ENCODE measurements at places on chromosomes 12 and 14.

DNA sequence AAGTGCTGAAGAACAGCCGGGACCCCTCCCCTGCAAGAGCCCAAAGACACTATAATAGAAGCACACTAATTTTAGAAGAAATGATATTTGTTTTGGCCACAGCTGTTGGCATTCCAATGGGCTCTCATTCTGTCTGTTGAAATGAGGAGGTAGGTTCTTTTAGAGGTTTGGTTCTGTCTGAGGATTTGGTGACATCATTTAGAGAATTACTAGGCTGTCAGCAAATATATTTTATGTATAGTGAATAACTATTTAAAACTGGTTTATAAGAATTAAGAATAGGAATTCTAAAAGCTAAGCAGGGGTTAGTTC lies 200.7 kb upstream of the SLC38A2 start:
- no peak for DNase-seq

GRCh38 chr12:3280967-3281366 lies 203.8 kb downstream of the TSPAN9 start:
- no peak for DNase-seq

DNA sequence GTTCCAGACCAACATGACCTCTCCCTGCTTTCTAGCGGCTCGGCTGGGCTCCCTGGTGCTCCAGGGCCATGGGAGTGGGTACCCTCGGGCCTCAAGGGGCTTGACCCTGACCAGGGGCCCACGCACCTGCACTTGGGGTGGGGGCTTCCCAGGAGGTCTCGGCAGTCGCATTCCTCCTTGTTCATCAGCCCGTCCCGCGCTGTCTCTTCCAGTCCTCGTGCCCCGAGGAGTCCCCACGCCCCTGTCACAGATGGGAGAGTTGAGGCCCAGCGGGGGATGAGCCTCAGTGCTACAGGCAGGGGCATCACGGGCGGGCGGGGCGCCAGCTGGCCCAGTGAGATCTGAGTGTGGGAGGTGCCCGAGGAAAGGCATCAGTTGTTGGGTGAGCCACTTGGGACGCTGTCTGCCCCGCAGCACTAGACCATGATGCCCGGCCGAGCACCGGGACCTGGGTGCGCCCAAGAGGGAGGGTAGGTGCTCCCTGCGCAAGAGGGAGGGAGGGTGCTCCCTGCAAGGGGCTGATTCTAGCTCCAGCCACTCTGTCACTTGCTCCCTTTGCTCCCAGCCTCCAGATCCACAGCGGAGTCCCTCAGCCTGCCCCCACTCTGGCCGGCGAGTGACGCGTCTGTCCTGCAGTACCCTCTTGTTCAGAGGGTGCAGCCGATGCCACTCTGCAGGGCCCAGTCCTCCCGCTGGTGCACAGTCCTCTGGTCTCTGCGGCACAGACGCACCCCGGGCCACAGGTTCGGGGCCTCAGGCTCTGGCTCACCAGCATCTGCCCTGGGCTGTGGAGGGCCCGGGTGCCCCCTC lies 23.8 kb downstream of the MMP17 start:
- no peak for DNase-seq

GRCh38 chr12:52390739-52391617 lies 5.5 kb upstream of the KRT84 start:
- DNase-seq: no peak

DNA sequence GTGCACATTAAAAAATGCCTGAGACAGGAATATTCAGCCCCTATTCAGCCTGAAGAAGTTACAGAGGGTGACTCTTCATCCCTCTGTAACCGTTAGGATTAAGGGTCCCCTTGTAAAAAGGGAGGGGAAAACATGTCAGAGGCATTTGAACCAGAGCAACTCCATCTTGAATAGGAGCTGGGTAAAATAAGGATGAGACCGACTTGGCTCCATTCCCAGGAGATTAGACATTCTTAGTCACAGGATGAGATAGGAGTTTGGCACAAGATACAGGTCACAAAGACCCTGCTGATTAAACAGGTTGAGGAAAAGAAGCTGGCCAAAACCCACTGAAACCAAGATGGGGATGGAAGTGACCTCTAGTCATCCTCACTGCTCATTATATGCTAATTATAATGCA lies 19.9 kb upstream of the MDM1 start:
- DNase-seq: no peak

GRCh38 chr12:105078712-105079570 lies 5.3 kb downstream of the ALDH1L2 start:
- DNase-seq: no peak

All from stimulated activated CD8-positive, alpha-beta memory T cell treated with anti-CD3 and anti-CD28 coated beads, Interleukin-2, amount 100 ng/mL, for 48 hours (primary cell).